Tongue (tissue), 3 donors: ENCODE measurements at places on chromosomes 2 and 18. TPM values are rescaled to one million over a fixed set of nuclear protein-coding genes. Genes with fewer than 3 reads are reported as not detected.

- peak; percentile 87 for DNase-seq
These were observed 5.4 kb upstream of the SATB2 start for GRCh38 chr2:199462956-199463692.

The GCA gene
- total RNA-seq = 37.4 TPM

The ABCG8 gene
- not detected for total RNA-seq

The IL36B gene
- not detected for total RNA-seq

The ANKRD62 gene
- total RNA-seq = 0.10 TPM

DNA sequence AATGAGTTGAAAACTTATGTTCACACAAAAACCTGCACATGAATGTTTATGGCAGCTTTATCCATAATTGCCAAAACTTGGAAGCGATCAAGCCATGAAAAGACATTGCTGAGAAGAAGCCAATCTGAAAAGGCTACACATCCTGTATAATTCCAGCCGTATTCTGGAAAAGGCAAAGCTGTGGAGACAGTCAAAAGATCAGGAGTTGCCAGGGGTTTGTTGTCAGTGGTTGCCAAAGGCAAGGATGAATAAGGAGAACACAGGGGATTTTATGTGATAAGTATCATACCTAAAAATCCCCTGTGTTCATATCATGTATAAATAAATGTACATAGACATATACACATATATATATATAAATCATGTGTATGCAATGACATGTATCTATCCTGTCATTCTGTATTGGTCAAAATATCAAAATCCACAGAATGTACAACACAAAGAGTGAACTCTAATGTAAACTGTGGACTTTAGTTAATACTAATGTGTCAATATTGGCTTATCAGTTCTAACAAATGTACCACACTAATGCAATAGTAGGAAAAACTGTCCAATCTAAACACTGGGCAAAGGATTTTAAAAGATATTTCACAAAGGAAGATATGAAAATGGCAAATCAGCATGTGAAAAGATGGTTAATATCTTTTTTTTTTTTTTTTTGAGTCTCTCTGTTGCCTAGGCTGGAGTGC is 75.8 kb downstream of the PTRHD1 start:
- no peak for DNase-seq

GRCh38 chr18:77376043-77376732 is 126.5 kb downstream of the GALR1 start:
- DNase-seq = no peak

The GBX2 gene
- not detected for total RNA-seq

GRCh38 chr2:29881089-29881730 is 40.2 kb downstream of the ALK start:
- no peak for DNase-seq

The EPAS1 gene
- 83.4 TPM for total RNA-seq

DNA sequence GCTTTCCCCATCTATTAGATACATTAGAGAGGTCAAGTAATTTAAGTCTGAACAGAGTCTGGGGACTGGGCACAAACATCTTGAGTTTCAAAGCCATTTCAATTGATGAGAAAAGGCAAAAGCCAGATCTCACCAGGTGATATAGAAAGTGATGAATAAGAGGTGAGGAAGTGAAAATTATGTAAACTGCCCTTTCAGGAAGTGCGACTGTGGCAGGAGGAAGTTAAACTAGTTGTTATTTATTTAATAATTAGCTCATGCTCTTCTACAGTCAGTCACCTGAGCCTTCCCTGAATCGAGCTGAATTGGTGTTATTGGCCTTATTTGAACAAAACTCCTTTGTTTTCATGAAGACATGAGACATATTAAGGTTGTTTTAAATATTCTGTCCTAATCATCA is 115.1 kb downstream of the CDH20 start:
- DNase-seq = no peak

The CYRIA gene
- 10.9 TPM for total RNA-seq

The EPB41L5 gene
- 40.3 TPM for total RNA-seq

GRCh38 chr2:216596236-216596979 is 36.8 kb upstream of the IGFBP2 start:
- DNase-seq = peak; percentile 80

GRCh38 chr2:119114266-119114665 is 44.3 kb downstream of the C1QL2 start:
- no peak for DNase-seq

DNA sequence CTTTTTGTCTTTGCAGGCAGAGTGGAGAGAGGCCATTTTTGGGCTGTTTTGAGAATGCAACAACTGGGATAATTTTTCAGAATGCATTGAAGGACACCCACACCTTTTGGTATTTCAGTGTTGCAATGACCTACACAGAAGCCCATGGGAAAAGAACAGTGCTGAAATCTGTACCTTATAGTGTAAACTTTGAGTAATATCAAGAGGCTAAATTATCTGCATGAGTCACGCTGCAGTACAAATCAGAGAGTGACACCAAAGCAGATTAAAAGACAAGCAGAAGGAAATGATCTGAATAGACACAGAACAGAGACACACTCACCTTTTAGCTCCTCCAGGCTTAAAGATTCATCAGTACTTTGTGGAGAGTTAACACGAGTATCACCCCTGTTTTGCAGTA is 265.3 kb downstream of the PAX3 start:
- DNase-seq = no peak

The CACNB4 gene
- total RNA-seq = 13.7 TPM

DNA sequence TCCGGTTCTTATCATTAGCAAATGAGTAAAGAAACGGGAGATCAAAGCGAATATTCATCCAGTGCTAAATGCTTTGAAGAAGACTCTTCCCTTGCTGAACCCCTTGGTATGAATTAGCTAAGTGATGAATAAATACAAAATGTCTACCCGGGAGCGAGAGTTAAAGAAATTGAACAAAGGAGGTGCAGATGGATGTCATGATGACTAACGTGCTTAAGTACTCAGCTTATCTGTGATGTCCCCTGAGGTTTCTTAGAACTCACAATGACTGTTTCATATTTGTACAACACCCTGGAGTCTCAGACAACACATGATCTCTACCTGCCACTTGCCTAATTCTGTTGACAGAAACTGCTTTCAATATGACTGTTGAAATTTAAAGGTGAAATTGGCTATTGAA is 148.5 kb downstream of the TMEM200C start:
- no peak for DNase-seq

The RAPGEF4 gene
- 11.3 TPM for total RNA-seq

The MROH2A gene
- 2.5 TPM for total RNA-seq

GRCh38 chr2:127410871-127411652 is 7.2 kb upstream of the PROC start:
- DNase-seq = peak; percentile 84

The SNTG2 gene
- 2.7 TPM for total RNA-seq

- peak; percentile 78 for DNase-seq
These were observed 96.0 kb upstream of the RIOK3 start for GRCh38 chr18:23356915-23357601.

The CNTNAP5 gene
- total RNA-seq = 1.7 TPM

- no peak for DNase-seq
These were observed 79.5 kb downstream of the EPHA4 start for GRCh38 chr2:221492636-221493035.

The RAMP1 gene
- total RNA-seq = 51.7 TPM

- DNase-seq = no peak
These were observed 982.1 kb downstream of the TSN start for GRCh38 chr2:122737429-122738077.

GRCh38 chr18:45670281-45670962 is 53.6 kb upstream of the SLC14A1 start:
- peak; percentile 19 for DNase-seq

DNA sequence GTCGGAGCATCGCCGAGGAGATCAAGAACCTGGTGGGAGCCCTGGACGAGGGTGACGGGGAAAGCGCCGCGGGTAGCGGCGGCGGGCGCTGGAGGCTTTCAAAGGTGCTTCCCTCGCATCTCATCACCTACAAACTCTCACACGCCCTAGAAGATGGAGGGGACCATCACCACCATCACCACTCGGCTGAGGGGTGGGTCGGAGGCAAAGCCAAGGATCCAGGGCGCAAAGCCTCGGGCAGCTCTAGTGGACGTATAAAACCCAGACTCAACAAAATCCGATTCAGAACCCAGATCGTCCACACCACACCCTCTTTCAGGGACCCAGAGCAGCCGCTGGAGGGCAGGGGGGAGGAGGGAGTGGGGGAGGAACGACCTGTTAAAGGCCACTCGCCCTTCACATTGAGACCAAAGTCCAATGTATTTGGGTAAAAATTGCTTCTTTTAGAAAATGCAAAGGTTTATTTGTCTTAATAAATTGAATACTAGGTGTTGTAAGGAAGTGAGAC is 1.5 kb downstream of the SOWAHC start:
- DNase-seq = no peak

- no peak for DNase-seq
These were observed 5.5 kb downstream of the FZD5 start for GRCh38 chr2:207764096-207764630.

- DNase-seq = no peak
These were observed 841.4 kb upstream of the VRK2 start for GRCh38 chr2:57205241-57205640.

The LINC00305 gene
- not detected for total RNA-seq

GRCh38 chr2:381181-381580 is 93.3 kb upstream of the ALKAL2 start:
- DNase-seq = no peak

The ZNF521 gene
- 85.8 TPM for total RNA-seq

- DNase-seq = no peak
These were observed 30.8 kb downstream of the ATP6V1C2 start for GRCh38 chr2:10752236-10752635.
